ENCODE measurements at places on chromosomes 3 and 15. TPM values are rescaled to one million over a fixed set of nuclear protein-coding genes. Genes with fewer than 3 reads are reported as not detected.

- DNase-seq, result no peak
Observed at GRCh38 chr15:43934480-43934879, 107.7 kb downstream of the WDR76 start.

TCF12 gene
- total RNA-seq, result 87.6 TPM

SEMA6D gene
- 7.1 TPM for total RNA-seq

GRCh38 chr3:17678116-17678741 is 64.2 kb downstream of the TBC1D5 start:
- DNase-seq, result peak; percentile 57

- no peak for DNase-seq
Observed at GRCh38 chr3:85110393-85110792, 151.6 kb downstream of the CADM2 start.

CHRM5 gene
- total RNA-seq, result 0.05 TPM

- DNase-seq, result no peak
Observed at GRCh38 chr3:170128259-170128976, 53.1 kb downstream of the PHC3 start.

GRCh38 chr3:47362701-47363100 is 18.1 kb upstream of the PTPN23 start:
- DNase-seq, result no peak

GRCh38 chr3:42685363-42685881 is at the start of gene KLHL40:
TSS of gene KLHL40 (plus strand) at chr3:42685537. CDS start at chr3:42685619, 82 bp downstream.
- DNase-seq, result no peak

DNA sequence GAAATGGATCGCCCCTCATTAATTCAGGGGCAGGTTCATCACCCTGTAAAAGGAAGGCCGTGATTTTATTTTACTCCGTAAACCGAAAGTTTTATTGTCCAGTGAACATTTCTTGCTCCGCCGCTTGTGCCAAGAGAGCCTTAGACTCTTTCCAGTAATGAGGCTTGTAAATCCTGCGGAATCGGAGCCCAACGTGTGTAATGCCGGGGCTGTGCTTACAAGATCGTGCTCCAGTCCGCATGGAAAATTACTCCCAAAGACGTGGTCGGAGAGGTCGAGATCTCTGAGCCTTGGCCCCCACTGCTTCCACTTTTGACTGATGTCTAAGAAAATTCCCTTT is 649 bp upstream of the PLOD2 start:
- DNase-seq, result no peak

DNA sequence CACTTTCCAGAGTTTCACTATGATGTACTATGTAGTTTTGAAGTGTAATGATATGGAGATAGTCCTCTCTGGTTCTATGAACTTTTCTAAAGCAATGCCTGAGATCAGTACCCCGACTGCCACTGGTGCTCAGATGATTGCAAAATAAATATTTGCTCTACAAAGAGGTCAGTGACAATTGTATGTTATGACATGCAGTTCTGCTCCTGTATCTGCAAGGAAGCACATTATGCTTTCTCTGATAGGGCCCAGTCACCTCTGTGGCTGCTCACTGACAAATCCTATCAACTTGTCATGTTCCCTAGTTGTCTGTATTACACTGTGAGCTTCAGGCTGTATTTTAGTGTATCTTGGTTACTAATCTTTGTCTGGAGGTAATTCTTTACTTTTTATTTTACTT is 362.6 kb downstream of the ROBO1 start:
- DNase-seq, result no peak

DNA sequence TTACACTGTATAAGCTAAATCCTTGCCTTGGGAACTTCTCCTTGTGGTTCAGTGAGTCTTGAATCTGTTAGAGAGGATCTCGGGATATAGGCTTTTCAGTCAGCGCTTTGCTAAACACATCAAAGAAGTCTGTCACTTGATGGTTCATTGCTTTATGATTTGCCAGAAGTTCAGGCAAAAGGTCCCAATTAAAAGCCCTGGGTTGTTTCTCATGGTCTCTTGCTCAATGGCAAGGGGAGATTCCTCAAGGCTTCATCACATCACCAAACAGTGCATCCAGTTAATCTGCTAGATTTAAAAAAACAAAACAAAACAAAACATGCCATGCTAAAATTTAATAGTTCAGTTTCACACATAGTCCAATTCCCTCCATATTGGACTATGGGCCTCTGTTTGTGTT is 114.8 kb downstream of the FILIP1L start:
- DNase-seq, result peak; percentile 79

DNA sequence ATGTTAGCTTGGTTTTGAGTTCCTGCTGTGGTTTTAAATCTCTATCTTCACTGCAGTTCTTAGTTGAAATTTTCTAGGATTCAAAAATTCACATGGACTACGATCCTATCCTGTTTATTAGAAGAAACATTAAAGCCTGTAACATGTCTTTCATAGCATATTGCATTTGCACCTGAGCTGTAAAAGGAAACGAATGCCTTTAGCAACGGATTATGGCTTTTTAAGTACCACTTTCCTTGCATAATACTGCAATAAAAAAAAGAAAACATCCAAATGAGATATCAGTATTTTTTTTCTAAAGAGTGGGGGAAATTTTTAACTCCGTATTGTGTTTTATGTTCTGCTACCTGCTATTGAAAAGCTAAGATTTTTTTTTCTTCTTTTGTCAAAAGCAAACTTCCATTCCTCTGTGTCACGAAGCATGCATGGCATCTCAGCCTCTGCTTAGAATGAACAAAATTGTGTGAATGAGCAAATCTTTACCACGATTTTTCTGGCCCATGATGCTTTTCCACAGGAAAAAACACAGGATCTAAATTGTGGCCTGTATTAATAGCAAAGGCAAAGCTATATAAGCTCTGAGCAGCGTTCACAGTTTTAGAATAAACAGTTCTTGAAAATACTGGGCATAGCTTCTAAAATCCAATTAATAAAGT is 110.0 kb upstream of the CDIN1 start:
- DNase-seq, result peak; percentile 16

GRCh38 chr15:42137461-42138261 is 18.8 kb downstream of the PLA2G4F start:
- peak; percentile 44 for DNase-seq

SLC28A1 gene
- total RNA-seq, result not detected

- DNase-seq, result no peak
Observed at GRCh38 chr15:101013769-101014675, 94.9 kb downstream of the LRRK1 start.

POLQ gene
- total RNA-seq, result 0.45 TPM

DNA sequence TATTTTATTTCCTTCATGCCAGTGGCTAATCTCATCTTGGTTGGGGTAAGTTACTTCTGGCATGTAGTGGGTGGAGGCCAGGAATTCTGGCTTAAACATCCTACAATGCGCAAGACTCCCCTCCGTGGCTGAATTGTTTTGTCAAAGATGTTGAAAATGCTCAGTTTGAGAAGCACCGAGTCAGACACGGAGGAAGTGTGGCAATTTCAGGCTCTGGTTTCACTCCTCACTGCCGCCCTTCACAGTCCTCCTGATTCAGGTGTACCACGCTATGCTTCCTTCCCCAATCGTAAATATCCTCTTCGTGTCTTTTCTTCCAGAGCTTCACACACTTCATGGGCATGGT is 150.7 kb downstream of the OPA1 start:
- peak; percentile 75 for DNase-seq

B3GNT5 gene
- 21.7 TPM for total RNA-seq

CEMIP gene
- total RNA-seq, result 0.52 TPM

- no peak for DNase-seq
Observed at GRCh38 chr3:177760803-177761202, 563.5 kb upstream of the TBL1XR1 start.

- peak; percentile 63 for DNase-seq
Observed at GRCh38 chr15:81410318-81410753, 36.3 kb upstream of the TMC3 start.

ZNF35 gene
- 28.0 TPM for total RNA-seq

GRCh38 chr3:81308306-81308705 is 453.1 kb downstream of the GBE1 start:
- peak; percentile 3 for DNase-seq

DNA sequence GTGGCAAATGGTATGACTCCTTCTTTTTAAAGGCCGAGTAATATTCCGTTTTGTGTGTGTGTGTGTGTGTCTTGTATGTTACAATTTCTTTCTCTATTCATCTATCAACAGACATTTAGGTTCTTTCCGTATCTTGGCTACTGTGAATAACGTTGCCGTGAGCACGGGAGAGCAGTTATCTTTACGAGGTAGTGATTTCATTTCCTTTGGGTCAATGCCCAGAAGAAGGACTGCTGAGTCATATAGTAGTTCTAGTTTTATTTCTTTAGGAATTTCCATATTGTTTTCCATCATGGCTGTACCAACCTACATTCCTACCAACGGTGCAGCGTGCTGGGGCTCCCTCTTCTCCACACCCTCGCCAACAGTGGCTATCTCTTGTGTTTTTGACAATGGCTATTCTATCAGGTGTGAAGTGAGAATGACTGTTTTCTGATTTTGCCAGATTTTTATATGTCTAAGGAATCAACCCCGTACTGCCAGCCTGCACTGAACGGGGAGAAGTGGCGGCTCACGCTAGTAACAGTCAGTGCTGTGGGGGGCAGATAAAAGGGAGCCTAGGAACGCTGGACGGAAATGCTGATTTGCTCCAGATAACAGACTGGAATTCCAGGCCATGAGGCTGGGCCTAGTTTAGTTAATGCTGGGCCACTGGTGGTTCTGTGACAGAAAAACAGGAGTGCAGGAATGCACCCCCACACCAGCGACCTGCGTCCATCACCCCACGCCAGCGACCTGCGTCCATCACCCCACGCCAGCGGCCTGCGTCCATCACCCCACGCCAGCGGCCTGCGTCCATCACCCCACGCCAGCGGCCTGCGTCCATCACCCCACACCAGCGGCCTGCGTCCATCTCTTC is 168.1 kb downstream of the XXYLT1 start:
- DNase-seq, result peak; percentile 90

- DNase-seq, result peak; percentile 52
Observed at GRCh38 chr3:143973259-143974021, 1.8 kb downstream of the DIPK2A start.

SNTN gene
- total RNA-seq, result not detected

DNA sequence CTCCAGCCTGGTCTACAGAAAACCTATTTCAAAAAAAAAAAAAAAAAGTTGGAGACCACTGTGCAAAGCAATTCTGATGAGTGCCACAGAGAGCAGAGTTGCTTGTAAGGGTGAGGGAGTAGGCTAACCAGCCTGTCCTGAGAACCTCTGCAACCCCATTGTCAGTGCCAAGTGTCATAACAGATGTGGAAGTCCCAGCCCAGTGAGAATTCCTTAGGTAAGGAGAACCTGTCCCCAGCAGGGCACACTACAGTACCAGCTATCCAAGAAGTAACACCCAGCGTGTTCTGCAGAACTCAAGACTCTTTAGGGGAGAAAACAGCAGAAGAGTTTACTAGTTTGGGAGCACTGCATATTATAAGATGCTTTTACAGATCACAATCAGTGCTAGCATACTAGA is 156.3 kb downstream of the LIPC start:
- DNase-seq, result no peak

DNA sequence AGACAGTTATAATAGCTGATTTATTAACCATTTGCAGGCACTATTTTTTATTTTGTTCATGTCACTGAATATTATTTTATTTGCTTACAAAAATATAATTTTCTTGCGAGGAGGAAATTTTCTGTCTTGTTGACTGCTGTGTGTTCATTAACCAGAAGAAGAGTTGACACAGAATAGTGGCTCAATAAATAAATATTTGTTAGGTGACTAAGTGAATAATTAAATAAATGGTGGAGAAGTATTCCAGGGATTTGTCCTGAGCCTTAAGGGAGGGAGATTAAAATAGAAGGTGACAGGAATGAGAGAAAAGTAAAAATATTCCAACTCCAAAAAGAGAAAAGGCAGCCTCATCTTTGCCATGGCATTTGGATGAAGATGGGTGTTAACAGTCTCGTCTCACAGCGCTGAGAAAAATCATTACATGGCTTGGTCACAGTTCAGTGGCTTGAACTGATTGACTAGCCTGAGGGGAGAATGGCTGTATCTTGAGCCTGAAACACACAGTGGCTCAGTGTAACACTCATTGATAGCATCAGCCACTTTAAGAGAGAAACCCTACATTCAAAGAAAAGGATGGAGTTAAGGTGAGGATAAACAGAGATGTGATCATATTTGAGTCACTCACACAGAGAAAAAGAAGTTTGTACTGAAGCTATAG is 449.9 kb upstream of the NAALADL2 start:
- DNase-seq, result peak; percentile 65

CD96 gene
- total RNA-seq, result 0.05 TPM

DNA sequence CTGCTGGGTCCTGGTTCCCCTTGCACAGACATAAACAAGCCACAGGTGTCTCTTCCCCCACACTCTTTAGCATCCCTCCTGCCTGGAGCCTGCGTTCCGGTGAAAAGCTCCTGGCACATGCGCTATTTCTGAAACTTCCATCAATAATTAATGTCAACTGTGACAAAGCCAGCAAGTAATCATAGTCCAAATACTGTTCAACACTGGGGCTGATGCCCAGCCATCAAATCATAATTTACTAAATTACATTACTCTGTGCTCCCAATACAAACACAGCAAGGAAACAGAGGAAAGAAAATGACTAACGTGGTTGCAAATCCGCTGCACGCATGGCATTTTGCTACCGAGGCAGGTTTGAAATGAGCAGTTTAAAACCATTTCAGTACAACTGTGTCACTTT is 294.7 kb downstream of the ERC2 start:
- no peak for DNase-seq

MYO1E gene
- total RNA-seq, result 444 TPM

DNA sequence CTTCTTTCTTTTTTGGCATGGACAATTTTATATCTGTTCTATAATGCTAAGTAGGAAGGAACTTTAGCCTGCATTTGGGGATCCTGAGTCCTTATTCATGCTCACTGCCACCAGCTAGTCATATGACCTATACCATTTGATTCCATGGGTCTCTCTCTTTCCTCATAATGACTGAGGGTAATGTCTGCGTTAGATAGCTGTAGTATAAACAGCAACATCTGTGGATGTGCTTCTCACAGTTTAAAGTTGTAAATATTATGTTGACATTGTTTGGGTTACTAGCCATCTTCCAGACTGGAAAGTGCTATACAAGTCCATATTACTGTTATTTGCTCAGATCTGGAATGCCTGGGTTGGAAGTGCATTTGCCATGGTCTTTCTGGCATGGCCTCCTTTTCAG is 274.9 kb upstream of the SEMA6D start:
- no peak for DNase-seq

ETFA gene
- total RNA-seq, result 166 TPM

GRCh38 chr15:73518180-73518862 is 75.4 kb downstream of the REC114 start:
- DNase-seq, result peak; percentile 23

DNA sequence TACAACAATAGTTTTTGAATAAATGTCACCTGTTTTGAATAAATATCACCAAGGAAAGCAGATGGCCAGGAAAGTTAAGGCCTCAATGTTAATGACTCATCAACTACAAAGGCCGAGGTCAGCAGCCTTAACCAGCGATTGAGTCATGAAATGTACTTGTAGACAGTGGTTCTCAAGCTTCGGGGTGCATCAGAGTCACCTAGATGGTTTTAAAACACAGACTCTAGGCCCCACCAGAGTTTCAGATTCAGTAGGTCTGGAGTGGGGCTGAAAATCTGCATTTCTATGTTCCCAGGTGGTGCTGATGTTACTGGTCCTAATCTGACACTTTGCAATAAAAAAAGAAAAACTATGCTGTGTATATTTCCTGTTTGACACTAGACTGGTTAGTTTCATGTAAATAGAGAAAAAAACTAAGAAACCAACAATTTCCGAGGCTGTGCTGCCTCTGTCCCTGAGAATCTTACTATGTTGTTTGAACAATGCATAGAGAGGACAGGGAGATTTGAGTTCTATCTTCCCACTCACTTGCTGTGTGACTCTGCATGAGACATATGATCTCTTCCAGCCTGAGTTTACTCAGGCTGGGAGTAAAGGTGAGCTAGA is 9.8 kb downstream of the RAB27A start:
- DNase-seq, result peak; percentile 95

Data from renal cortical epithelial cell (primary cell).